Left cardiac atrium (tissue), 4 donors: ENCODE measurements at places on chromosomes 5 and 9.

DNA sequence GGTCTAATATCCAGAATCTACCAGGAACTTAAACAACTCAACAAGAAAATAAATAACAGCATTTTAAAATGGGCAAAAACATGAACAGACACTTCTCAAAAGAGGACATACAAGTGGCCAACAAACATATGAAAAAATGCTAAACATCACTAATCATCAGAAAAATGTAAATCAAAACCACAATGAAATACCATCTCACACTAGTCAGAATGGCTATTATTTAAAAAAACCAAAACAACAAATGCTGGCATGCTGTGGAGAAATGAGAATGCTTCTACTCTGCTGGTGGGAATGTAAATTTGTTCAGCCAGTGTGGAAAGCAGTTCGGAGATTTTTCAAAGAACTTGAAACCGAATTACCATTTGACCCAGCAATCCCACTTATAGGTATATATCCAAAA, 63.1 kb downstream of the ADAMTS6 start:
- no peak for DNase-seq

DNA sequence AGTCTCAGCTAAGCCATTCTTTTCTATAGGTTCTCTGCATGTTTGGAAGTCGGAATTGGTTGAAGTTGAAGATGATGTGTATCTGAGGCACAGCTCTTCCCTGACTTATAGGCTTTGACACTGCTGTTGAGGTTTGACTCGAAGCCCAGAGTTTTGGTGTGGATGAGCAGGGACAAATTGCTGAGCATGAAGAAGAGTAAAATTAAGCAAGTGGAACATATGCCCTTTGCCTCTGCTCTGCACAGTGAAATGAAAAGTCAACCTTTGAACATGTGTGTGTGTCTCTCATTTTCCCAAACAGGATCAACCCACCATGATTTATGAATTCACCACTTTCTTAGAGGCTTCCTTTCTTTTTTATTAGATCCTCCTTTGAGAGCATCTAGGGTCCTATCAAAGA, 8.5 kb downstream of the HMHB1 start:
- DNase-seq, result no peak

- no peak for DNase-seq
These were observed 148.9 kb downstream of the ARHGAP26 start for GRCh38 chr5:142918959-142919635.

GRCh38 chr9:132117694-132118093, 38.0 kb upstream of the MED27 start:
- DNase-seq, result no peak

GRCh38 chr5:93598091-93599000, 15.3 kb downstream of the NR2F1 start:
- no peak for DNase-seq

GRCh38 chr5:72947498-72947897, 8.3 kb upstream of the FCHO2 start:
- no peak for DNase-seq

- DNase-seq, result peak; percentile 48
These were observed 32.9 kb upstream of the MAN2A1 start for GRCh38 chr5:109656829-109657228.

DNA sequence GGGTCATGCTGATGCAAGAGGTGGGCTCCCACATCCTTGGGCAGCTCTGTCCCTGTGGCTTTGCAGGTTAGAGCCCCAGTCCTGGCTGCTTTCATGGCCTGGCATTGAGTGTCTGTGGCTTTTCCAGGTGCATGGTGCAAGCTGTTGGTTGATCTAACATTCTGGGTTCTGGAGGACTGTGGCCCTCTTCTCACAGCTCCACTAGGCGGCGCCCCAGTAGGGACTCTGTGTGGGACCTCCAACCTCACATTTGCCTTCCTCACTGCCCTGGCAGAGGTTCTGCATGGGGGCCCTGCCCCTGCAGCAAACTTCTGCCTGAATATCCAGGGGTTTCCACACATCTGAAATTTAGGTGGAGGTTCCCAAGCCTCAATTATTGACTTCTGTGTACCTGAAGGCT, 150.1 kb downstream of the NNT start:
- no peak for DNase-seq

DNA sequence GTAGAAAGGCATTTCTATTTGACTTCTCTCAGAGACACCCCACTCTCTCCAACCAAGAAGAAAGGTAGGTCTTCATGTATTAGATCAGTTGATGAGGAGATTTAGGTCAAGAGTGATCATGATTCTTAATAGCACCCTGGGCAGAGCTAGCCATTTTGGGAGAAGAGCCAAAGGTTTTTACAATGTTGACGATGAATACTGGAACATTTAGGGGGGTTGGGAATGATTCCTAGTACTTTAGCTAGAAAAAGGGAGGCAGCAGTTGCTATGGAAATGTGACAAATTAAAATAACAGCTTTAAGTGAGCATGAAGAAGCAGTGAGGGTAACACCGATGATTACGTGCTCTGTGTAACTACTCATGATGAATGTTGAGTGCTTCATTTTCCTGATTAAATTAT, 9.5 kb upstream of the RPS23 start:
- no peak for DNase-seq

GRCh38 chr5:1436681-1437080, 8.6 kb downstream of the SLC6A3 start:
- DNase-seq, result no peak

DNA sequence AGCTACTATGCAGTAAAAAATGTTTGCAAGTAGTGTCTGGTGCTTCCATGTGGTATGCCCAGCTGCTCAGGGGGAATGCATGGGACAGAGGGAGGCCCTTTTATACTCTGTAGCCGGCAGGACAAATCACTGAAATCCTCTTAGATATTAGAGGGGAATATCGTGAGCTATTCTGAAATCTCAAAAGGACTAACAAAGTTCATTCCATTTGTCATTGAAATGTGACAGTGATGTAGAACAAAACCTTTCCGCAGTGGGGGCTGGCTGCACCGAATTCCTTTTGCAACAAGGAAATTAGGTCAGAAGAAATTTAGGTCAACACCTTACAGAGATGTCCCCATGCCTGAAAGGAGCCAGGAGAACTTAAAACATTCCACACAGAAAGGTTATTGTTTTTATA, 72.4 kb upstream of the MEF2C start:
- no peak for DNase-seq

GRCh38 chr9:111482694-111483438, 1.3 kb downstream of the ECPAS start:
- DNase-seq, result peak; percentile 83

DNA sequence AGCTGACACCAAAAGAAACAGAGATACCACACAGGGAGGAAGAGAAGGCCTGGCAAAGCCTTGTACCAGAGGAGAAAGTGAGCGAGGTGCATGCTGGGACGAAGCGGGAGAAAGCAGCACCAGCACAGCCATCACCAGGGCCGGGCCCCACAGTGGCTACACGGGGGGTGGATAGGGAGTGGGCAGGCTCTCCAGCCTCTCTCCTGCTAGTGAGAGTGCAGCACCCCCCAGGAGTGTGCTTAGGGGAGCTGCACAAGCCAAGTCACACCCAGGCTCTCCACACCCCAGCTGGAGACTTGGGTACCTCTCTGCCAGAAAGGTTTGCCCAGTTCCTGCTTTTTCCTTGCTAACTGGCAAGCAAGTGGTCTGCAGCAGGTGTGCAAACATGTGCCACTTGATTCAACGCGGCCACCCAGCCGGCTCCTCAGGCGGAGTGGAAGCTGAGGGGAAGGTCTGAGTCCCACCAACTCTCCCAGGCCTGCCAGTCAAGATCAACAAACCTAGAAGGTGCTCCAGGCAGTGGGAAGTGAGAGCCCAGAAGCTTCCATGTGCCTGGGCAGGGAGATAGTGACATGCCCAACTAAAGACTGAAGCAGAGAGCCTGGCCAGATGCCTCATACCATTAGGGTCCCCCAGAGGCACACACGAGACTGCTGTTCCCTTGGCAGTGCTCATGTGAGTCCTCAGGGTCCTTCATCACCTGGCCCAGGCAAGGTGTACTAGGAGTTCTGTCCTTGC, 39.9 kb downstream of the BICD2 start:
- DNase-seq, result no peak

GRCh38 chr9:15714746-15715145, 161.9 kb downstream of the CCDC171 start:
- no peak for DNase-seq

GRCh38 chr5:56480078-56480704, 247.1 kb upstream of the ANKRD55 start:
- DNase-seq, result peak; percentile 36

GRCh38 chr5:52452098-52452497, 335.6 kb upstream of the ITGA1 start:
- no peak for DNase-seq
